ENCODE measurements at places on chromosomes 12 and 14.

- no peak for DNase-seq
Measured at GRCh38 chr14:39755269-39755878, 323.1 kb upstream of the FBXO33 start.

GRCh38 chr12:85985996-85986395 lies 111.9 kb downstream of the NTS start:
- no peak for DNase-seq

GRCh38 chr14:94689218-94689984 lies 77.2 kb downstream of the SERPINA3 start:
- DNase-seq, result peak; percentile 51

DNA sequence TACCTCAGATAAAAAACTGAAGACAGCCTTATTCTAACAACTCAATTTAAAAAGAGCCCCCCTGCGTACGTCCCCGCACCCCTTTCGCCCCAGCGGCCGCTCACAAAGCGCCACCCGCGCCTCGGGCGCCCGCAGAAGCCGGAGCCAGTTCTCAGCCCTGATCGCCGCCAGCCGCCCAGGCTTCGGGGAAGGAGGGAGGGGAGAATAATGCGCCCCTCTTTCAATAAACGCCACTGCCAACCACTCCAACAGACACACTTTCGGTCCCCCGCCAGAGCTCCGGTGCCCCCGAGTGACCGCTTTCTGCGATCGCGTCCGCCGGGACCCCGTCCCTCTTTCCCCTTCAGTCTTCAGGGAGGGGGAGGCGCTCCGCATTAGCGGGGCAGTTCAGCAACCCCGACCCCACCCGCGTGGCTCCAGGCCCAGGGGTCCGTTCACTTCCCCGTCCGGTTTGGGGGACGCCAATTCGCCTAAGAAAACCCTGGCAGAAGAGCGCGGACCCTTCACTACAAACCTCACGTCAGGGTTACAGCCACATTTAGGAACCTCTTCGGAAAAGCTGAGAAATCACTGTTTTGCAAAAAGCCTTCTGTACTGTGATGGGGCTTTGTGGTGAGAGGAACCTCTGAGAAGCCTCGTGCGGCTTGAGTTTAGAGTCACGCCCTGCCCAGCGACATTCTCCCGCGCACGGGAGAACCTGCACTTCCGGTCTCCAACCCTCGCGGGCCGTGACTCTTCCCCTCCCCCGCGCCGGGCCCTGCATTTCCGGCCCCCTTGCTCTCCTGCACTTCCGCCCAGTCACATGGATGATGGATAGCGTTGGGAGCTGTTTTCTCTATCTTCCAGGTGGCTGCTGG lies 18.7 kb downstream of the FOXG1 start:
- DNase-seq, result peak; percentile 38

All from ELR (cell line).